ENCODE measurements at places on chromosomes 6 and 20.
A peak's percentile ranks its signal among the peaks of the same experiment; 100 is the strongest.

- no peak for DNase-seq
Measured at GRCh38 chr6:119587537-119587936, 238.0 kb upstream of the MAN1A1 start.

- DNase-seq = no peak
Measured at GRCh38 chr6:89034586-89035251, 45.8 kb upstream of the PNRC1 start.

DNA sequence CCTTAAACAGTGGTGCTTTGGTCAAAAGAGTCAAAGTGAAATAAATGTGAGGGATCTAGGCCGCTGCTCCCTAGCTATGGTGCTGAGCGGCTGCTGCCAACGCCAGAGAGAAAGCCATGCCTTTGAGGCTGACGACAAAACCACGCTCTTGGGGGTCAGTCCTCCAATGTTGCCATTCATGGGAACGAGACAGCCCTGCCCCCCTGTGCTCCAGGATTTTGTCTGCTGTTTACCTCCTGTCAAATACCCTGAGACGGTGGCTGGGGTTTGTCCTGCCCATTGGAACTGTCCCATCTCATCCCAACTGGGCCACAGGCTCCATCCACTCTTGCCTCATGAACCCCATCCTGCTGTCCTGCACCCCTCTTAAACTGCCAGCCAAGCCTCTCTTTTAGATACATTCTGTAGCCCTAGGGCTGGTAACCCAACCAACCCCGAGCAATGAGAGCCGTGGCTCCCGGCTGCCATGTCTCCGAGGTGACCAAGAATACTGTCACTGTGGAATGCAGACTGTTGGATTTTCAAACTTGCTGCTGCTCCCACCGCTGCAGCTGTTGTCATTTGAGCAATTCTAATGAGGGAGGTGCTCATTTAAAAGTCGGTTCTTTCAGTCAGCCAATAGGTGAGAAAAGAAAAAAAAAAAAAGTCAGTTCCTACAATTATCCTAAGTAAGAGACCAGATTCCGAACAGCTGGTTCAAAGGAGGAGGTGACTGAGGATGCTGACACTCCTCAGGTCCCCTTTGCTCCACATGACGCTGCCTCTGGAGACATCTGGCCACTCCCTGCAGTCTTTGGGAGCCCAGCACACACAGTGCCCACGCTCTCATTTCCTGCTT, 73.1 kb upstream of the QKI start:
- no peak for DNase-seq

- no peak for DNase-seq
Measured at GRCh38 chr20:33925867-33926266, 67.8 kb upstream of the RALY start.

- no peak for DNase-seq
Measured at GRCh38 chr6:143698759-143699429, 21.1 kb downstream of the PHACTR2 start.

DNA sequence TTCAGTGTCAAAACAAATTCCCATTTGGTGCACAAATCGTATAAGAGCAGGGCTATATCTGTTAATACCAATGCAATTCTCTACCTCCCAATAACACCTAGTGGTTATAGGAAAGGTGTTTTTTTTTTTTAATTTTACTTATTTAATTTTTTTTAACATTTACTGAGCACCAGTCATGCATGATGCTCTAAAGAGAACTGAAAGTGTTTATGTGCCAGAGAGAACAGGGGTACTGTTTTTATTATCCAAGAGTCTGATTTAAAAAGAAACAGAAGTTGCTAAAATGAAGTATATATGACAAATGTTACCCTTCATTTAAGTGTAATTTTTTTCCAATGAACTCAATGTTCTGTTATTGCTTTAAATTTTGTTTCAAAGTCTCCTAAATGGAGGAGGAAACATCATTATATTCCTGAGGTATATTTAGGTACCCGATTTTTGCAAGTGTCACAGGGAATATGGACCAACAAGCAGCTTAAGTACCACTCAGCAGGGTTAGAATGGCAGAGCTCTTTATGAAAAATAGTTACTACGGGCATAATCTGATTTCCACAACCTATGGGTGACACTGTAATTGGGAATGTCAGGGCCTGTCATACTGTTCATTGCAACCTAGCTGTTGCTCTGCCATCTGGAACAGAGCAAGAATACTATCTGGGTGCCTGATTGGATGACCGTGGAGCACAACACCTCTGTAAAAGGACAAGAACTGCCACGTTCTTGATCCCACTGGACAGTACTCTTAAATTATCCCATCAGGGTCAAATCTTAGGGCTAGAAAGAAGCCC, 195.4 kb downstream of the KHDRBS2 start:
- DNase-seq = no peak

DNA sequence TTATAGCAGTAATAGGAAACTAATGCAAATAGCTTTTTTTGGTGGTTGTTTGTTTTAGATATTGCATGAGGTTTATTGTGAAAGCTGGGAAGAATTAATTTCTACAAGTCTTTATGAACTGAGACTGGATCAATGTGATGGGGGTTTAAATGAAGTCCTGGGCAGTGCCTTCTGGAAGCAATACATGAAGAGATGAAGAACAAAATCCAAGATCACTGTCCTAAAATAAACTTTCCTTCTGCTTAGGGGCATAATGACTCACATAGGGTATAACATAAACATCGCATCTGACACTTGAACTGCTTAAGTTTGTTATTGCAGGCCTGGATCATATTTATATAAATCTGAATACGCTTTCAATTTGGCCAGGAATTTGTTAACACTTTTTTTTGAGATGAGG, 20.9 kb upstream of the SHLD1 start:
- no peak for DNase-seq

DNA sequence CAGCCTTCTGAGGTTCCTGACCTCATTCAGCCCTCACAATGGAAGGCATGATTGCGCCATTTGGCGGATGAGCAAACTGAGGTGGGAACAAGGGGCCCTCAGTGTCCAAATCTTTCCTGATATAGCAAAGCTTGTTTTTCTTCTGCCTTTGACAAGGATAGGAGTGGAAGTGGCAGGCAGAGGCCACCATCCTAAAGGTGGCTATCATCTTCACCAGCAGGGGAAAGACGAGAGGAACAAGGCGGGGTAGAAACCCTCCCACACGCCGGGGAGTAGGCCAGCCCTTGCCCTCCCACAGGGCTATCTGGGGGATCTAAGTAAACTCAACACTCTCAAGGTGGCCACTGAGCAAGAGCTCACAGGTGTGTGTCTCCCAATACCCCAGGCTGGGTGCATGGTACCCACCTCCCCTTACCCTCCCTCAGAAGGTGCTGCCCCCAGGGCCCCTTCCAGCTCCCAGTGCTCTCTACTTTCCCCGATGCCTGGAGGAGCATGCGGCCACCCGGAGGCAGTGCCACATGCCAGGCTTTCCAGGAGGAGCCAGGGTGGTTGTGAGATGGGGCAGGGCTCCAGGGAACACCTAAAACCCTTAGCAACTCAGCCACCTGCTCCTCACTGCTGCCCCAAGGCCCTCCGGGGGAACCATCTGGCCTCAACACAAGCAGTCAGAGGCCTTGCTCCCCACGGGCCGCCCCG, 11.2 kb downstream of the SPDEF start:
- no peak for DNase-seq

GRCh38 chr6:73694711-73695411, 1.1 kb upstream of the CD109 start:
- no peak for DNase-seq

GRCh38 chr20:16747291-16747811, 807 bp upstream of the OTOR start:
- no peak for DNase-seq

DNA sequence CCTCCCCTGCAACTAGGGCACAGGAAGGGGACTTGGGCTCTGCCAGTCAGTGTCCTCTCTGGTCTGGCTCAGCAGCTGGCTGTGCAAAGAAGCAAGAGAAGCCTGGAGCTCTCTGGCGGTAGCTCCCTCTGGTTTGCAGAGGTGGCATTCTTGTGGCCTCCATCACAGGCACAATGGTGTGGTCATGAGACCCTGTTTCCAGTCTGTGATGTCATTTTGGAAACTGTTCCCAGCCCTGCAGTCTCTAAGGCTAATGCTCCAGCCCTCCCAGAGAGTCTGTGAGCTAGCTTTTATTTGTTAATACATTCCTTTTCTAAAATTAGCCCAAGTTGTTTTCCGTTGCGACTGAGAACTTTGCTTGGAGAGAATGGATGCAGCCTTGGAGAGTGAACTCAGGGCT, 69.5 kb upstream of the FOXQ1 start:
- DNase-seq = no peak

DNA sequence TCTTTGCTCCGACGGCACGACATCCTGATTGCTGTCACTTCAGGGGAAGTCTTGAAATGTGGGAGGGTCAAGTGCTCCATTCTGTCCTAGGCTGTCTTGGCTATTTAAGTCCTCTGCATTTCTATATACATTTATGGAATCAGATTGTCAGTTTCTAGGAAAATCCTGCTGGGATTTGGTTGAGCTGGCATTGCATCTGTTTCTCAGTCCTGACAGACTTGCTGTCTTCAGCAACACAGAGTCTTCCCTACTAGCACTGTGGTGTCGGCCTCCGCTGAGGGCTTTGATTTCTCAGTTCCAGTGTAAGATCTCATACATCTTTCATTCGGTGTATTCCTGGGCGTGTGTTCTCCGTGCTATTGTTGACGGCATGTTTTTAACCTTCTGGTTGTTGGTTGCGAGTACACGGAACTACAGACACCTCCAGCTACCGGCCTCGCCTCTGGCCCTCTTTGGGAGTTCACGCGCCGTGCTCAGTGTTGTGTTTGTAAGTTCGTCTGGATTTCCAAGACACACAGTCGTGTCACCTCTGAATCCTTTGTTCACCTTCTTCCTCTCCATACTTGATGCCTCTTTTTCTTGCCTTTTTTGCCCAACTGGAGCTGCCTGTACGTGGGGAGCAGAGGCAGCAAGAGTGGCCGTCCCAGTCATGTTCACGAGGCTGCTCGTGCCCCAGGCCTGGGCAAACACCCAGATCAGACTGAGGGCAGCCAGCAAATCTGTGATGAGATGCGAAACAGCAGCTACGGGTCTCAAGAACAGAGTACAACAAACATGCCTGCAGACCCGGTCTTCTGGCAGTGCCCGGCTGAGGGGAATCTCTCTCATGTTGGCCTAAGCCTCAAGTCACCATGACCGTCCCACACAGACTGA, 92.8 kb downstream of the TAF4 start:
- DNase-seq = no peak

- DNase-seq = no peak
Measured at GRCh38 chr6:47741807-47742206, 40.0 kb upstream of the OPN5 start.

DNA sequence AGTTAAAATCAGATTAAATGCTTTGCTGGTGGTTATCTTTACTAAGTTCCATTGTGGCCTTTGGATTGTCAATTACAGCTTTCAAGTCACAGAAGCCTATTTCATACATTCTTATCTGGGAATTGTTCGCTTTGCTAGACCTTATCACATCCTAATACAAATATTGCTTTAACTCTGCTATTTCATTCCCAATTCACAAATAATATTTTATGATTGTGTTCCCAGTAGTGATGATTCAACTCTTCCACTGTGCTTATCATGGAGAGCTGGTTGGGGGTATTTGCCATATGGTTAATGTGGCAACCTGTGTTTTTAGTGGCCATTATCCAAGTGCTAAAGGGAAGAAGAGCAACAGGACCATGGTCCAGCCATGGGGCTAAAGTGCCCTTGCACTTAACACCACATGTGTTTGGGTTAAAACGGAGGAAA, 72.9 kb upstream of the GLP1R start:
- DNase-seq = no peak

GRCh38 chr20:24963672-24964505, 14.8 kb downstream of the CST7 start:
- DNase-seq = no peak

DNA sequence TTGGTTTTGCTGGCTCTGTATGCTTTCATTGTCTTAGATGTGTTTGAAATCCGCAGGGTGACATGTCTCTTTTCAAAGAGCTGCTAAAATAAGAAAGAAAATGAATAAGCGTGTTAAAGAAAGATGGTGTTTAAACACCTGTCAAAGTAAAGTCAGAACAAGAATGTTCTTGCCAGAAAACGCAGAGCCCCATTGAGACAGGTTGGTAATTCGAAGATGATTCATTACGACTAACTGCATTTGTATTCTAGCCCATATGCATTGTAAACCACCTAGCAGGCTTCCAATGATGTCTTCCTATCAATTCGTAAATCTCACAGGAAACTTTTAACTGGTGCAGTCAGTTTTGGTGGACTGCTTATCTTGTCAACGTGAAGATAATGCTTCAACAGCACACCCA, 16.8 kb downstream of the PHACTR2 start:
- DNase-seq = no peak

GRCh38 chr20:38893565-38894090, 32.6 kb upstream of the FAM83D start:
- peak; percentile 71 for DNase-seq

DNA sequence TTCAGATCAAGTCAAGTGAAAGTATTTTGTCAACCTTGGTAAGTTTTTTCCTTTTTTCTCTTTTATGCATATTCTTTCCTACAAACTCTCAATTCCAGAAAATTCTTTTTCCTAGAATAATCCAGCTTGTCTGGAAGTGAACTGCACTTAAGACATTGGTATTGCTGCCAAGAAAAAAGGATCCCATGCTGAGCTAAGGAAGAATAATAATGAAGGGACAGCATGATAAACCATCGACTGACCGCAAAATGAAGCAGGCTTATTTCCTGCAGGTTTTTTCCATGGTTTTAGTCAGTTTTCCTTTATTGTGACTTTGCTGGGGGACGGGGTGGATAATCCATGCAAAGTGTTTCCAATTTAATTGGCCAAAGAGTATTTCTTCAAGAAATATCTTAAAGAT, 857.6 kb upstream of the SLC35B3 start:
- no peak for DNase-seq

- DNase-seq = no peak
Measured at GRCh38 chr6:166619912-166620311, 7.1 kb downstream of the RPS6KA2 start.

- no peak for DNase-seq
Measured at GRCh38 chr6:145829950-145830349, 15.4 kb upstream of the FBXO30 start.

DNA sequence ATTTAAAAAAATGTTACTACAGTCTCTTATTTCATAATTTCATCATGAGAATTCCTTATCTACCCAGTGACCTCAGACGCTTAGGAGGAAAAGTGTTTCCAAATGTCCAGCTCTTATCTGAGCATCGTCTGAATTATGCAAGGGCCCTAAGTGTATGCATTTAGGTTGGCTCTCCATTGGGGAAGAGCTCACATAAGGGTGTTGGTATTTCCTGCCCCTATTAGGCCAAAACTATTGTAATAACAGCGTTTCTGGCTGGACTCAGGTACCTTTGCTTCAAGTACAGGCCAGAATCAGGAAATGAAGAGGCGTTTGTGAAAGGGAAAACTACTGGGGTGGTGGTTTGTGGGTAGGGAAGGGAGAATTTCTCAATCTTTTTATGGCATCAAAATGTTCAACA, 40.4 kb upstream of the SGK1 start:
- DNase-seq = no peak

DNA sequence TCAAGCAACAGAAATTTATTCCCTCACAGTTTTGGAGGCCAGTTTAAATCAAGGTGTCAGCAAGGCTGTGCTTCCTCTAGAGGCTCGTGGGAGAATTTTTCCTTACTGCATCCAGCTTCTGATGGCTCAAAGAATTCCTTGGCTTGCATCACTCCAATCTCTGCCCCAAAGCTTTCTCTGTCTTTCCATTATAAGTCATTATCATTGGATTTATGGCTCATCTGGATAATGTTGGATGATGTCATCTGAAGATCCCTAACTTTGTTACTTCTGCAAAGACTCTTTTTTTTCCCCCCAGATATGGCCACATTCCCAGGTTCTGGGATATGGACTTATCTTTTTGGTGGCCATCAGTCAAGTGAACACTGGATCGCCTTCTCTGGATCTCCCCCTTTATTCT, 146.3 kb upstream of the B3GAT2 start:
- no peak for DNase-seq
